ENCODE measurements at places on chromosomes 7 and 10.
A peak's percentile ranks its signal among the peaks of the same experiment; 100 is the strongest.

GRCh38 chr10:33086100-33086499 is 128.1 kb upstream of the ITGB1 start:
- no peak for DNase-seq

- no peak for DNase-seq
Observed at GRCh38 chr7:47528471-47528870, 53.4 kb downstream of the TNS3 start.

DNA sequence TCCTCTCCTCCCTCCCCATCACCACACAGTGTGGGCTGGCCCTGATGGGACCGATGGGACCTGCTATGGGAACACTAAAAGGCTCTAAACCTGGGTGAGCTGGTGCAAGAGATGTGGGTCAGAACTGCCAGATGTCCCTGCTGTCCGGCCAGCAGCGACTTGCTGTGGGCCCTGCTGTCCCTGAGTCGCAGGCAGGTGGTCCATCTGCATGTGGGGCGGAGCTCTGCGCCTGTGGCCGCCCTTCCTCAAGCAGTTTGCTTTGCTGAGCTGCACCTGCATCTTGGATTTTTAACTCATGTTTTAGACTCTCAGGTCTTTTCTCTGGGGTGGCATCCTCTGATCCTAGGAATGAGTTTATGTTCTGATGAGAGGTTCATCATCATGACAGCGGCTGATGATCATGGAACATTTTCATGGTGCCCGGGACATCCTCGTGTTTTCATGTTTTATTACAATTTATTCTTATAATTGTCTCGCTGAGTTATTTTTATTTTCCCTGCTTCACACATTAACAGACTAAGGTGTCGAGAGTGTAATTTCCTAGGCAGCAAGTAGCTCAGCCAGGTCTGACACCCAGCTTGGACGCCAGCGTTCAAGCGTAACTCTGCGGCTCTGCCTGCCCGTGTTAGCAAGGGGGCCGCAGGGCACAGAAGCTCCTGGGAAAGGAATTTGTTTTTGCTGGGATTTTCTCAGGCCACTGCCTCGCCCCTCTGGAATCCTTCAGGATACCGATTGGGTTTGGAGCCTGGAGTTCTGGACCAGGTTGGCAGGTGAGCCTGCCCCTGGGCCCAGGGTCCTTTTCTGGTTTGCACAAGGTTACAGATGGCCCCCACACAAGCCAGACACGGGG is 615.2 kb upstream of the FOXK1 start:
- DNase-seq = no peak

- DNase-seq = no peak
Observed at GRCh38 chr10:110918269-110918642, 724 bp downstream of the BBIP1 start.

GRCh38 chr10:63520500-63521415 is at the start of gene REEP3:
REEP3 (plus strand) TSS chr10:63521401; CDS start chr10:63521546, 145 bp downstream.
- peak; percentile 55 for DNase-seq

DNA sequence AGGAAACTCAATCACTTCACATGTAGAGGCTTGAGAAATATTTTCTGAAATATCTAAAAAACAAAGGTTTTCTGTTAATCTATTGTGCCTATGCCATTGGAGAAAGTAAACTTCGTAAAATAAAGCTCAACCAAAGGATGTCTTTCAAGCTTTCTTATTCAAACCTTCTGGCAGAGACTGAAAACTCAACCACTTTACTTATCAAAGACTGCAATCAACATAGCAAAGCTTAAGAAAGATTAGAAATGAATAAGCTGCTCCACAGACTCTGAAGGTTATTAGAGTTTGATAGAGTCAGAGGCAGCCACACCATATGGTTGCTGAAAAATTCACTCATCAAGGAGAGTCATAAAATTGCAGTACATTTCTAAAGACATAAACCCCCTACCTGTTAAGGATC is 245.8 kb upstream of the MEOX2 start:
- no peak for DNase-seq

- peak; percentile 48 for DNase-seq
Observed at GRCh38 chr7:70693686-70694433, 438.1 kb upstream of the GALNT17 start.

DNA sequence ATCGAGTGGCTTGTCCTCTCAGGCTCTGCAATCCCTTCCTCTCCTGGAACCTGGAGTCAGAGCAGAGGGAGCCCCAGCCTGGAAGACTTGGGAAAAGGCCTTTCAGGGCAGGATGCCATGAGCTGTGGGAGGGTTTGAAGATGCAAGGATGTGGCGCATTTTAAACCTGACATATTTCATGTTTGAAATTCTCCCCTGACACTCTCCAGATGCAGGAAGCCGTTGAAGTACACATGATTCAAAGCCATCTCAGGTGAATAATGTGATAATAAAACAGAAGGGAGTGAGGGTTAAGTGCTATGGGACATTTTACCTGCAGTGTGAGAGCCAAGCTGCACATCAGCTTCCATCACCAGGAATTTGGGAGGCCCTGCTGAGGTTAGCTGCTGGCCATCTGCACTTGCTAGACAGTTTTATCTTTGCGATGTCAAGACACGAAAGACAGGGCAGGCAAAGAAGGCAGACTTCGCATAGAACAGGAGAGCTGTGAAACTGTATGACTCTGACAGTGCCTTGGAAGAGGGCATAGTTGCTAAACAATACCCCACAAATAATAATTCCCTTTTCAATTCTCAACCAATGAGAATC is 159.1 kb upstream of the GDF10 start:
- no peak for DNase-seq

DNA sequence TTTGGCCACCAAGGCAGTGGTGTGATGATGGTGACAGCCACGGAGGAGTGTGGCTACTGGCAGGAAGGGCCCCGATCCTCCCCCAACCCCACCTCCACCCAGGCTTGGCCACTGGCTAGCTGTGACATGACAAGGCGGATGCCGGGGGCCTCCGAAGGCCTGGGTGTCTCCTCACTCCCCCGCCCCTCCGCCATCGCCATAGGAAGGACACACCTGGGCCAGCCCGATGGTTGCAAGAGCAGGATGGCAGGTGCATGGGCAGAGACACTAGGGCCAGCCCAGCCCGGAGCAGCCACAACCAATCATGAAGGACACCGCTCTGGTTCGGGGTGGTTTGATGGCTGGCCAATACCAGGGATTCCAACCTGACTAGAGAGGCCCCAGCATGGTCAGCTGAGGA is 81.0 kb downstream of the PTPRN2 start:
- no peak for DNase-seq

- DNase-seq = no peak
Observed at GRCh38 chr7:47406801-47407129, 175.1 kb downstream of the TNS3 start.

- no peak for DNase-seq
Observed at GRCh38 chr10:62075912-62076311, 174.4 kb downstream of the ARID5B start.

GRCh38 chr10:49645417-49645816 is 31.6 kb downstream of the CHAT start:
- no peak for DNase-seq

DNA sequence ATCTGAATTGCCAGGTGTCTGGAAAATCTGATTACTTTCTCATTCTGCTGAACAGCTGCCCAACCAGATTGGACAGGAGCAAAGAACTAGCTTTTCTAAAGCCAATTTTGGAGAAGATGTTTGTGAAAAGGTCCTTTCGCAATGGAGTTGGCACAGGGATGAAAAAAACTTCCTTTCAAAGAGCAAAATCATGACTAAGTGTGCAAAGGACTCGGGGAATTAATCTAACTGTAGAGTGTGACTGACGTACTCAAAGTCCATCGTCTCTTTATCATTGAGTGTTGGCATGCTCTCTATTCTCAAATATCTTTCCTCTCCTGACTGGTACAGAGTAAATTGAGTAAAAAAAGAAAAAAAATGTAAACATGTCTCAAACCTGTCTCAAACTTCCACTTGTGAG is 3.3 kb downstream of the NPS start:
- DNase-seq = no peak

DNA sequence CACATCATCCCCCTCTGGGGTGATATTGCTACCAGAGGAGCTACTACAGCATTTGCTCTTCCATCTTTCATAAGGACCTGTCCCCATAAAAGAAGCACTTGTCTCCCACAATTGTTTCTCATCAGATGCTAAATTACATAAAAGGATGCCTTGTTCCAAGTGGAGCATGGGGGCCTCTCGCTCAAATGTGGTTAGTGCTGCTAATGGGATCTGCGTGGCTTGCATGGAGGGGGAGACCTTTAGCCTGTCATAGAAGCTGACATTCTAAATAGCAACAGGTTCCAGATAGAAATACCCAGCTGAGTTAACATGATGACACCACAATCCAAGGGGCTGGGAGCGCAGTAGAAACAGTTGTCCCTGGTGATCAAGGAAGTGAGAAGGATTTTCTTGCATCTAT is 257.9 kb downstream of the SFMBT2 start:
- DNase-seq = no peak

DNA sequence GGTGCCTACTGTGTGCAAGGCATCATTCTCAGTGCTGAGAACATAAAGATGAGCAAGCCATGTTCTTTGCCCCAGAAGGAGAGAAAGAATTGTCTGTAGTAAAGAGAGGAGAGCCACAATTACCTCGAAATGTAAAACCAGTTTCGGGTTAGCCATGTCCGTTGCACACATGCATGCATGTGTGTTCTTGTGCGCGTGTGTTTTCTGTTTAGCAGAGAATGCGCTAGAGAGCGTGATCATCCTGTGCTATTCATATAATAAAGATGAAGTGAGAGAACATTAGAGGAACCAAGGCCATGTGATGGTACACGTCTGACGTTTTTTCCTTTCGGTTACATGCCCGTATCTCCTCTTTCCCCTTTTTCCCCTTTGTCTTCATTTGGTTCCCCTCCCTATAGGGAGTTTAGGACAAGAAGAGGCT is 158.2 kb downstream of the CELF2 start:
- DNase-seq = no peak

GRCh38 chr7:34237493-34237849 is 332.1 kb downstream of the BMPER start:
- no peak for DNase-seq

DNA sequence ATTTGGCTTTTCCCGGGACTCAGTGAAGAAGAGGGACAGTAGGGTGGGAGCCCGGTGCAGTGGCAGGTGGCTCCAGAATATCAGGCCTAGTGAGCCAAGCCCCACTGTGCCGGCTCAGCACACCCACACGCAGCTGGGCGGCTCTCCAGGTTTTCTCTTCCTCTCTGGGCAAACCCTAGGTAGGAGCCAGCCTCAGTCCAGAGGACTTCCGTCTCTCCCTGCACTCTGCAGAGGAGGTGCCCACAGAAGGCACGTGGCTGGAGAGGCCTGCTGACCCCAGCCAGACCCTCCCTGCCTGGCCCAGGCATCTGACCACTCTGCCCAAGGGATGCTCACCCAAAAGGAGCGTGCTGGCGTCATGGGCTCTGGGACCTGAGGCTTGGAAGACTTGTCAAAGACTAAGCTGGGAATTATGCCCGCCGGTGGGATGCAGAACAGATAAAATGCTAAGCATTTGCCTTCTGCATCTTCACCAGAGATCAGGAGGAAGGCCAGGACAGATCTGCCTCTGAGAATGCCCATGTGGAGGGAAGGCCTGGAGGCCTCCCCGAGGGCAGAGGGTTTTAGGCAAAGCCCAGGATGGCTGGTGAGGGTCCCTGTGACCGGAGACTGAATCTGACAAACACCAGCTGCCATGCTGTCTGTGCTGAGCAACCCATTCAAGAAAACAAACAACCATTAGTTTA is 40.2 kb downstream of the TCERG1L start:
- DNase-seq = no peak

- DNase-seq = no peak
Observed at GRCh38 chr10:50651808-50652207, 28.1 kb upstream of the SGMS1 start.

GRCh38 chr7:121385056-121385799 is 10.9 kb downstream of the FAM3C start:
- no peak for DNase-seq

- no peak for DNase-seq
Observed at GRCh38 chr7:23183279-23184012, 1.6 kb downstream of the NUP42 start.

DNA sequence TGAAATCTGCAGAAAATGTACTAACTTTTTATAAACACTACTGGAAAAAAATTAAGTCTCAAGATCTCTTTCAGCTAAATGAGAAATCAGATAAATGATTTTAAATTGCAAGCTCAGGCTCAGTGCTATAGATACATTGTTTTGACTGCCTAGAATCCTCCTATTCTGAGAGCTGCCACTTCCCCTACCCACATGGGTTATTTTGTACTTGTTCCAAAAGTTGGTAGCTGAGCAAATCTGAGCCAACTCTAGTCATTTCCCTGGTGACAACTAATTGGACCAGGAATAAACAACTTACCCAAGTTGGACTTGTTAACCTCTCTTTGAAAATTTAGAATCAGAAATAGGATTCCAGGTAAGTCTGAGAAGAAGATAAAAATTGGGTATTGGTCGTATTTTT is 202.1 kb downstream of the MBL2 start:
- DNase-seq = no peak

GRCh38 chr10:13684806-13685482 is 98.2 kb downstream of the PRPF18 start:
- DNase-seq = no peak

GRCh38 chr10:28555358-28555757 is 22.4 kb downstream of the WAC start:
- no peak for DNase-seq

DNA sequence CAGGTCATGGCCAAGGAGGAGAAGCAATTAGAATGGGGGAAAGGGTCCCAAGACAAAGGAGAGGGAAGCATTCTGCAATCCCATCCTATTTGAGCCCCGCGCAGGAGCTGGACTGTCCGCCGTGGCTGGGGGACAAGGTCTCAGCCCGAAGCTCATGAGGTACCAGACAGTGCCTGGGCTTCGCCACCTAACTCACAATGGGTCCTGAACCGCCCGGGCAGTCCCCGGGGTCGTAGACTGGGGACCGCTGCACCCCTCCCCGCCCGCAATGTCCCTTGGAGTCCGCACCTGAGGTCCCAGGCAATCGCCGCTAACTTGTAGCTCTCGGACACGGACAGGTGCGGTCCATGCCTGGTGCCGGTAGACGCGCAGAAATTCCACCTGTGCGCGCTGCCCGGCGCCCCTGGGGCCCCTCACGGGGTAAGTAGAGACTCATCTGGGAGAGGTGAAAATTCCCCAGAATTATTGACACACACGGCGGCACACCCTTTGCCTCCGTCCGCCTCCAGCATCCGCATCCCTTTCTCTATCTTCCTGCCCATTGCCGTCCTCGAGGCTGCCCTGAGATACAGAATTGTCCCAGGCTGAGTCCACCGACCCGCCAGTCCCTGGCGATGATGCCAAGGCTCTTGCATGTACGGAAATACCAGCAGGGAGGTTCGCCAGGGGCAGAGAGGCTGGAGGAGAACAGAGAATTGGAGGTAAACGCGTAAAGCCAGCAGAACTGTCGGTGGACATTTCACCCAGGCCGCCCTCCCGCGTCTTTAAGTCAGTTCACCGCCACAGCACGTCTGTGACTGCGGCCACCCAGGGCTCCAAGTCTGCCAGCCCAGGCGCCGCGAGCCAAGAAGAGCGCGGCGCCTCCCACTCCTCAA is 1.8 kb downstream of the CHRM2 start:
- no peak for DNase-seq

- DNase-seq = no peak
Observed at GRCh38 chr7:44981035-44981706, 2.4 kb upstream of the MYO1G start.

GRCh38 chr10:83516788-83517187 is 622.5 kb upstream of the GHITM start:
- no peak for DNase-seq

Measured in GM18507 (cell line).